ENCODE measurements at places on chromosomes 5 and 9. TPM values are rescaled to one million over a fixed set of nuclear protein-coding genes. Genes with fewer than 3 reads are reported as not detected.

RGS7BP gene
- 5.4 TPM for total RNA-seq

NME5 gene
- not detected for total RNA-seq

SUSD3 gene
- 13.5 TPM for total RNA-seq

ESM1 gene
- not detected for total RNA-seq

SLC1A3 gene
- total RNA-seq = 27.2 TPM

ANKRD18A gene
- 2.4 TPM for total RNA-seq
